Osteoblast (primary cell): ENCODE measurements at places on chromosomes 11 and 22. TPM values are rescaled to one million over a fixed set of nuclear protein-coding genes. Genes with fewer than 3 reads are reported as not detected.
A peak's percentile ranks its signal among the peaks of the same experiment; 100 is the strongest.

The ENTHD1 gene
- total RNA-seq, result not detected in 2 replicates

The GGT1 gene
- total RNA-seq, result 0.36 and 0.59 TPM in 2 replicates

The PRAME gene
- under 0.01 and 0.36 TPM in 2 replicates for total RNA-seq

The ART5 gene
- 0.29 and 0.36 TPM in 2 replicates for total RNA-seq

The FGF4 gene
- not detected in 2 replicates for total RNA-seq

The APOL2 gene
- 50.7 and 56.1 TPM in 2 replicates for total RNA-seq

The SCN4B gene
- total RNA-seq, result under 0.01 and 0.36 TPM in 2 replicates

The PTPRJ gene
- total RNA-seq, result 9.1 and 10.9 TPM in 2 replicates

The MPEG1 gene
- total RNA-seq, result under 0.01 and 0.36 TPM in 2 replicates

- no peak for DNase-seq
Measured at GRCh38 chr11:17406082-17406817, 17.8 kb upstream of the KCNJ11 start.

DNA sequence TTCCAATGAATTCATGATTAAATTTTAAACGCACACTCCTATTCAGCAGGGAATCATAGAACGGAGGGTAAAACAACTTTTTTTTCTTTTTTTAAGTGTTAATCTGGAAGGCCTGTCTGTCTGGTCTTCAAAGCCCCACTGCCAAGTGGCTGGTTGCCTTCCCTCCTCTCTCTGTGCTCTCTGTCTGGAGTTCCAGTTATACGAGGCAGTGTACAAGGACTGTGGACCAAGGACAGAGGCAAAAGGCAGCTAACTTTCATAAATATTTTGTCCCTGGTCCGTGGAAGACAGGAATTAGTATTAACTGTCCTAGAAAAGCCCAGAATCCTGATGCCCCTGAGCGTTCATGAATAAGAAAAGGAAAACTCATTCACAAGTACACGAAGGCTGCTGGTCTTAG lies 164.0 kb upstream of the E2F8 start:
- no peak for DNase-seq

DNA sequence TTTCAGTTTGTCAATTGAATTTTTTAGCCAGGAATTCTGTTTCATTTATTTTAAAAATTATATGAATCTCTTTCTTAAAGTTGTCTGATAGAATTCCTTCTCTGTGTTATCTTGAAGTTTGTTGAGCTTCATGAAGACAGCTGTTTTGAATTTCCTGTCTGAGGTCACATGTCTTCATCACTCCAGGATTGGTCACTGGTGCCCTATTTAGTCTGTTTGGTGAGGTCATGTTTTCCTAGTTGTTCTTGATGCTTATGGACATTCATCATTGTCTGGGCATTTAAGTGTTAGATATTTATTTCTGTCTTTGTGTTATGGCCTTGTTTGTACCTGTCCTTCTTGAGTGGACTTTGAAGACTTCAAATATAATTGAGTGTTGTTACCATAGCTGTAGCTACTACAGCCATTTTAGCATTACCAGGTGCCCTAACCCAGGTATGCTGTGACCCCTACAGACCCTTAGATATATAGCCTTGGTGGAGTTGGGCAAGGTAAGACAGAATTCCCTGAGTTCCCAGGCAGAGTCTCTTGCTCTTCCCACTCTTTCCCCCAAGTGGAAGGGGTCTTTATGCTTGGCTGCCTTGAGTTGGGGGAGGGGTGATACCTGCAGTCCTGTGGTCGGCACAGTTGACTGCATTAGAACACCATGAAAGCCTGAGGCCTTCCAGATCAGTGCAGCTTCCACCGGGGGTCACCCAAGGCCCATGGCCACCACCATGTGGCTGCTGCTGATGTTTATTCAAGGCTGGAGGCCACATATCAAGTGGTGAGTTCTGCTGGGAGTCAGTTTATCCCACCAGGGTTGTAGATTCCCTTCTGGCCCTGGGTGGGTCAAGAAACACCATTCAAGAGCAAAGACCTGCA lies 229.6 kb downstream of the DYNC2H1 start:
- peak; percentile 8 for DNase-seq

- DNase-seq, result peak; percentile 76
Measured at GRCh38 chr11:110095554-110095953, 2.4 kb downstream of the ZC3H12C start.

DNA sequence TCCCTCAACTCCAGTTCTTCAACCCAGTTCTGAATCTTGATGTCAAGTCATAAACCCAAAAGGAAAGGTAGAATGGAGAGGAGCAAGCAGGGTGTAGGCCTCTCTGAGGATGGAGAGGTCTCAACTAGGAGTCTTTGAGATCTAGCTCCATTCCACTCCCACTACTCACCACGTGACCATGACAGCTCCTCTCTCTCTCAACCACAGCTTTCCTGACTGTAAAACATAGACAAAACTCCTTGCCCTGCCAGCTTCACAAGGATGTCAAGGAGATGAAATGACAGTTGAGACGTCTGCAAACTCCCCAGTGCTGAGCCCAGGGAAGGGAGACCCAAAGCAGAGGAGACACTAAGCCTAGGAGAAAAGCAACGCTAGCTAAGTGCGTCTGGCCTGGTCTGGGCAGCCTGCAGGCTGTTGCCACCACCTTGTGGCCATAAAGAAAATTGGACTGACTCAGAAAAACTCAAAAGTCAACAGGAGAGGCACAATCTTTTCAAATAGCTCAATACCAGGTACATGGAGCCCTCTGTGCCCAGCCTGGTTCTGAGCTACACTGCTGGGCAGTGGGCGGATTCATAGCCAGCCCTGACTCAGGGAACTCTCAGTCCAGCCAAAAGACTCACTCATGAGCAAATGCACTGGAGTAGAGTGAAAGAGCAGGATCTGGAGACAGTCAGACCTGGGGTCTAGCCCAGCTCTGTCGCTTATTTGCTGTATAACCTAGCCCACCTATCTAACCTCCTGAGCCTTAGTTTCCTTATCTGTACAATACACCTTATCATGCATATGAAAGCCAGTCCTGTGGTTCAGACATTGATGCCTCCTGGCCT lies 3.4 kb downstream of the CLPB start:
- peak; percentile 90 for DNase-seq

- peak; percentile 51 for DNase-seq
Measured at GRCh38 chr11:763549-764321, 13.6 kb downstream of the GATD1 start.

GRCh38 chr22:38709306-38709705 lies 3.6 kb downstream of the GTPBP1 start:
- DNase-seq, result no peak

GRCh38 chr11:79699246-79699645 lies 258.4 kb upstream of the TENM4 start:
- no peak for DNase-seq

DNA sequence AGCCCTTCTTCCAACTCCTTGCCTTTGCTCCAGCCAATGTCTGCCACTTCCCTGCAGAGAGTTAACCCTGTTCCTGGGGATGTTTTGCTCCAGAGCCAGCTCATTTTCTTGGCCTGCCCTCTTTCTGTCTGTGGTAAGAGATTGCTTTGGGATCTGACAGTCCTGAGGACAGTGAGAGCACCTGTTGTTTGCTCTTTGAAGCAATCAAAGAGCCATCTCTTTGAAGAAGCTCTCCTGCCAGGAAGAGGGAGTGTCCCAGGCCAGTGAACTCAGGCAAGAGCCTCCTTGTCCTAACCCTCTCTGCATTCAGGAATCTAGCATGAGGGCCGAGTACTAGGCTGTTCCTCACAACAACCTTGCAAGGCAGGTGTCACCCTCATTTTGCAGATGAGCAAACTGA lies 42.2 kb downstream of the TRAF6 start:
- no peak for DNase-seq

DNA sequence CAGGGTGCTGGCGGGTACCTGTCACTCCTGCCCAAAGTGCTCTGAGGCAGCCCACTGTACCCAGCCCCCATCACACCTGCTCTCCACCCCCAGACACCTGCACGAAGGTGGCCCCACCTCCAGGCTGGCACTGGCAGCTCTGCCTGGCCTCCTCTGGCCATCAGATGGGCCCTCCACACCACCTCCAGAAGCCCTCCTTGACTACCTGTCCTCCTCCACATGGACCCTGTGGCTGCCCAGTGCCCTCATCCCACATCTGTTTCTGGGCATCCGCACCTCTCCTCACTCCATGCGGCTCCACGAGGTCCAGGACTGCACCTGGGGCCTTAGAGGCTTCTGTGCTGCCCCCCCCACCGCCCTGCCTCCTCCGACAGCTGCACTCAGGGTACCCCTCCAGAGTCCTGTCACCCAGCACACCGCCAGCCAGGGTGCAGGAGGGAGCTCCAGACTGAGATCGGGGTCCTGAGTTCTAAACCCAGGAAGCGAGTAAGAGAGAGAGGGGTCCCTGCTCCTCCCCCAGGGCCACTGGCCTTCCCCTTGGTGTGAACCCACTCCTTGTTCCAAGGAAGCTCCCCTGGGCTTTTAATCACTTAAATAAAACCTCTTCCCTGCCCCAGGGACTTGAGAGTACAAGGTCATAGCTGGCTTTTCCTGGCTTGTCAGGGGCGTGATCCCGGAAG lies 1.7 kb downstream of the CTSD start:
- DNase-seq, result peak; percentile 93

DNA sequence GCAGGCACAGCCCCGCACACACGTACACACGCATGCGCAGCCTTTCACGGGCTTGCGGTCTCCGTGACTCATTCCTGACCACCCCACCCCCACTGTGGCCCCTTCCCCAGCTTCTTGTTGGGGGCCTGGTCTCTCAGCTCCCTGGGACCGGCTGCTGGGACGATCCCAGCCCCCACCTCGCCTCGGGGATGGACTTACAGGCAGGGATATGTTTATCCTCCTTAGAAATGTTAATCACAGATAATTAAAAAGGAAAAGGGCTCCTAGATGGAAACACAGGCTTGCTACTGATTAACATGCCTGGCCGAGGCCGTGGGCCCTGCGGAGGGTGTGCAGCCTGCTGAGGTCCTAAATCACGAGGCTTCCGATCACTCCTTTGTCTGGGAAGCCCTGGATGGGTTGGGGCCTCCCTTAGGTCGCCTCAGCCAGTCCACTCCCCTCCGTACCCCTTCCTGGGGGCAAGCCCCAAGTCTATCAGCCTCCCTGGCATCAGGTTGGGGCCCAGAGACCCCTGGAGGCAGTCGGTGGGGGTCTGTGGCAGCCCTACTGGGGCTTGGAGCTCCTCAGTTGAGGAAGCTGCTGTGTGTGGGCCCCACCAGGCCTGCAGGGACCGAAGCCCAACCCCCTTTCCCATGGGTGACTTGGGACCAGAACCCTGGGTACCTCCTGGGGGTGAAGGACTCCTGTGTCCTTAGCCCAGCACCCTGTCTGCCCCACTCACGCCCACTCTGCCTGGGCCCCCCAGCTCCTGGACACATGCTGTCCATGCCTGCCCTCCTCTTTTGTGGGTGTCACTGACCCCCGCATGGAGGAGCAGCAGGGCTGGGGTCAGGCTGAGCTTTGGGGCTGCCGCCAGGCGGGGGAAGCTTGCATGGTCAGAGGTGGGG lies 20.6 kb downstream of the TSPAN4 start:
- no peak for DNase-seq

- peak; percentile 85 for DNase-seq
Measured at GRCh38 chr22:24420072-24420976, 7.1 kb upstream of the ADORA2A start.

- no peak for DNase-seq
Measured at GRCh38 chr22:47678048-47678447, 915.6 kb downstream of the TBC1D22A start.

GRCh38 chr11:13324709-13325108 lies 47.1 kb downstream of the BMAL1 start:
- DNase-seq, result no peak

DNA sequence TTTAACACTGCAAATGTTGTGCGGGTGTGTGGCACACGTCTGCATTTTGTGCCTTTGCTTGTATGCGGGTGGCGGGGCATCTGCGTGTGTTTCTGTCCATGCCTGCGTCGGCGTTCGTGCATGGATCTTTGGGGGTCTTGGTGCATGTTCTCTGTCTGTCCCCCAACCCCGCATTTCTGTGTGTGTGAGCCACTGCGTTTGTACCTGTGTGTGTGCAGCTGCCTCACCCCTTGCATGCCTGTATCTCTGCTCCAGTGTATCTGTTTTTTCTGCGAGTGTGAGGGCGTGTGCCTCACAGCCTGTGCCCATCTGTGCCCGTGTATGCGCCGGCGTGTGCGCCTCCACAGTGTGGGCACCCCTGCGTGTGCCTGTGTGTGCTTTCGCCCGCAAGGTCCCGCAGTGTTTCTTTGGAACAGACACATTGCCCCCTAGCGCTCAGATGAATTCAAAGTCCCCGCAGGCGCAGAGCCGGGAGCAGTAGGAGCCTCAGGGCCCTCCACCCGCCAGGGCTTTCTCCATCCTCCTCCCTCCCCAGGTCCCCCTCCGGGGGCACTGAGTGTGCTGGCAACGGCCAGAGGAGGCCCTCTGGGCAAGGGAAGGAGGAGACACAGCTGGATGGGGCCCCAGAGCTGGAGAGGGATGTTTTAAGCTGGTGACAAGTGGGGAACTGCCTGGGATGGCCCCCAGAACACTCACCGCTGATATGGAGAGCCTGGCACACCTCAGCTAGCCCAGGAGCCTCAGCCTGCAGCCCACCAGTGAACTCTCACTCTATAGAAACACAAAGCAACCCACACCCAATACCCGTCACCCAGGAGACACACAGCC lies 3.1 kb upstream of the MN1 start:
- peak; percentile 98 for DNase-seq

DNA sequence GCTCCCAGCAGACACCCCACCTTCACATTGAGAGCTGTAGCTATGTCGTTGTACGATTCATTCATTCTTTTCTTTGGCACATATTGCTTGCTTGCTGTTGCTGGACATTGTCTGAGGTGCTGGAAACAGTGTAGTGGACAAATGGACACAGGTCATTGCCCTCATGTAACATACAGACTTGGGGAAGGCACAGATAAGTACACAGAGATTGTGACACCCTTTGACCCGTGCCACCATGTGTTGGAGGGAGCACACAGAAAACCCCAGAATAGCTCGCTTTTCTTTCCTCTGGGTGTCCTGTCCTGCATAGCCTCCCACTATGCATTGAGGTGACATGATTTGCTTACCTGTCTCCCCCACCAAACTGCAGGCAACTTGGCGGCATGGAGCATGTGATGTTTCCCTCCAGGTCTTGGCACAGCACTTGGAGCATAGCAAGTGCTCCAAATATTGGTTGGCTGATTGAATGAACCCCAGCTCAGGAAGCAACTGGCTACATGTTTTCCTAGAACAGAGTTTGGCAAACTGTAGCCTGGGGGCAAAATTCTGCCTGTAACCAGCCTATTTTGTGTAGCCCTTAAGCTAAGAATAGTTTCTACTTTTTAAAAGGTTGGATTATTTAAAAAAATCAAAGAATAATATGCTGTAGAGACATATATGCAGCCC lies 30.9 kb upstream of the NECTIN1 start:
- DNase-seq, result no peak

DNA sequence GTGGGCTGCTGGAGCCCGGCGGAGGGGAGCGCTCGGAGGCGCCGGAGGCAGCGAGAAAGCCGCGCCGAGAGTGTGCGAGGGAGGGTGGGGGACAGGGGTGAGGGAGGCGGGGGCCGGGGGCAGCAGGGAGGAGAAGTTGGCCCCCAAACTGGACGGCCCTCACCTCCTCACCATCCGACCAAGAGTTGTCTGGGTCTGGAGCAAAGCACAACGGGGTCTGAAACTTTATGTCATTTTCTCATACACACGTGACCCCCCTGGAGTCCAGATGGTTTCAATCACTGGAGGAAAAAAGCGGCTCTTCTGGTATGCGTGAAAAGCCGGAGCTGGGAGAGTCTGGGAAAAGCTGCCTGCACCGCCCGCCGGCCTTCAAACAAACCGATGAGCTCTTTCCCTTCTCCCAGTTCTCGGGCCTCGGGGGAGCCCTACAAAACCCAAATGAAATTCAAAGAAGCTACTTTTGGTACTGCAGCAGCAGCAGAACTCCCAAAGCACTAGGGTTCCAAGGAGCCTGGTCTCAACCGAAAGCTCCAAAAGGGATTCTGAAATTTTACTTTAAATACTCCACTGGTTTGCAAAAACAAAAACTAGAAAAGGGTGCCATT lies 39.7 kb upstream of the AKIP1 start:
- DNase-seq, result peak; percentile 94
